ENCODE measurements at places on chromosomes 7 and 10.

GRCh38 chr10:95394161-95394880, 103.5 kb upstream of the PDLIM1 start:
- no peak for DNase-seq

DNA sequence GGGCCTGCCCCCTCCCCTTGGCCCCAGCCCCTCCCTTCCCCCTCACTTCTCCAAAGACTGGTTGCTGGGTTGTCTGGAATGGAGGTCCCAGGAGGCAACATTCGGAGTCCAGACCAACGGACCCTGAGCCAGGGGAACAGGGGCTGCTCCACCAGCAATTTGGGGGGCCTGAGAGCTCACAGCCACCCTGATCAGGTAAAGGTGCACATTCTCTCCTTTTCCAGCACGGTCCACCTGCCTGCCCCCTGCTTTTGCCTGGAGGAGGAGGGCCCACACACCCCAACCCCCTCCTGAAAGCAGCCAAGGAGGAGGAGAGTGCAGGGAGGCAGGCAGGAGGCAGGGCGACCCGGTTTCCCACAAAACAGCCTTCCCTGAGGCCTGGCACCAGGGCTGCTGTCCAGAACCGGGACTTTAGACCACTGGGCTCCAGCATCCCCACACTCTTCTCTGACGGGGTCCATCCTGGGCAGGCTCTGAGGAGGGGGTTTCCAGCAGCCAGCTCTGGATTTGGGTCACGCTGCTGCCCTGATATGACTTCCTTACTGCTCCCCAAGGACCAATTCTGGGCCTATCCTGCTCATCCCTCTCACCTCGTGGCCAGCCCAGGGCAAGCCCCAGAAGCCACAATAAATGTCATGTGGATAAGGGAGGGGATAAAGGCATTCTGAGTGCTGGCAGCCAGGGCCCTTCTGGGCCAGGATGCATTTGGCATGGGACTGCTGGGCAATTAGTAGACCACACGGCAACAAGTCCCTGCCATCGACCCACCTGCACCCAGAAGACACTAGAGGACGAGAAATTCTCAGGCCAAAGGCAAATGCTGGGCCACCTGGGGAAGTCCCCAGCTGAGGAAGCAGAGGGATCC, 1.1 kb upstream of the CAMK2B start:
- no peak for DNase-seq

- DNase-seq: no peak
Observed at GRCh38 chr10:73501651-73502050, 5.8 kb upstream of the PPP3CB start.

- DNase-seq: no peak
Observed at GRCh38 chr10:123584419-123584775, 81.8 kb upstream of the GPR26 start.

- no peak for DNase-seq
Observed at GRCh38 chr7:19110026-19110730, 7.3 kb downstream of the TWIST1 start.

GRCh38 chr10:117421985-117422384, 46.7 kb upstream of the PDZD8 start:
- DNase-seq: no peak

GRCh38 chr7:6385909-6386560, 61.7 kb downstream of the DAGLB start:
- no peak for DNase-seq

DNA sequence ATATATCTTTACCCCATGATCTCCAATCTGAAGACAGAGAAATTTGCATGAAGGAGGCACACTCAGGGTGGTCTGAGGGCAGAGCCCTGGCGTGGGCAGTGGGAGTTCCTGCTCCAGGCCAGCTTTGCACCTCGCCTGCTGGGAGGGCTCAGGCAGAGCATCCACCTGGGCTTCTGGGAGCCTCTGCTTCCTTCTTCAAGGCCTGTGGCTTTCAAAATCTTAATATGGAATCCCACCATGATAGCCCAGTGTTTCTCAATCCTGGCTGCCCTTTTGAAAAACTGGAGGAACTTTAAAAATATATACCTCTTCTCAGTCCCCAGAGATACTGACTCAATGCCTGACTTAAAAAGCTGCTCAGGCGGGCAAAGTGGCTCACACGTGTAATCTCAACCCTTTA, 36.7 kb upstream of the PSAP start:
- no peak for DNase-seq

GRCh38 chr7:23067271-23067670, 38.3 kb upstream of the KLHL7 start:
- no peak for DNase-seq

- DNase-seq: no peak
Observed at GRCh38 chr10:11849911-11850310, 26.8 kb downstream of the PROSER2 start.

DNA sequence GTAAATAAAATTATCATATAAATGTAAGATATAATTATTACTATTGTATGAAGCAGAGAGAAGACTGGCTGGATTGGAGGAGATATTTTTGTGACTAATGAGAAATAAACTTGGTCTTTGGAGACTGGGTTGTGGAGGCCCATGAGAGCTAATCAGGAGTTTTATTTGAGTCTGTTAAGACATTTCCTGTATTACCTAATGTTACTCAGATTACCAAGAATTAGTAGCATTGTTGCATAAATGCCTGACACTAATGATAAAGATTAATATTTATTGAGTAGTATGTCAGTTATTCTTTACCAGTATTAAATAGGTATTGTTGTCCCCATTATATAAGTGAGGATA, 7.1 kb downstream of the CCDC126 start:
- no peak for DNase-seq

Data from activated CD4-positive, alpha-beta T cell treated with anti-CD3 and anti-CD28 coated beads for 24 hours (primary cell).